GM12892 (cell line): ENCODE measurements at places on chromosomes 12 and 14.

- DNase-seq: no peak
Observed at GRCh38 chr12:6832125-6832524, 3.9 kb downstream of the P3H3 start.

DNA sequence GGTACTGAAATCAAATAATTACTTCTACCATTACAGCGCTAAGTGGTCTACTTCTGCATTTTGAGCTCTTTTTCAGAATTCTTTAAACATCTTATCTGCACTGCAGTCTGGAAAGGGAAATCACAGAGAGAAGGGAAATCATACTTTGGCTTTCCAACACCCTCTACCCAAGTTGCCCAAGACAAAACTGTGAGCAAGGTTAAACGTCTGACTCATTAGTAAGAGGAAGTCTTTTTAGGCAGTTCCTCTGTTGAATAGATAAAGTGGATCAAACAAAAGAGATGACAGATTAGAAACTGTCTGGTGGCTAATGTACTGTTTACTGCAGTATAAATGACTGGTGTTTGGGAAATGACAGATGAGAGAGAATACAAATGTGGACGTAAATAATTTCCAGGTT, 858.1 kb downstream of the NRXN3 start:
- DNase-seq: no peak

DNA sequence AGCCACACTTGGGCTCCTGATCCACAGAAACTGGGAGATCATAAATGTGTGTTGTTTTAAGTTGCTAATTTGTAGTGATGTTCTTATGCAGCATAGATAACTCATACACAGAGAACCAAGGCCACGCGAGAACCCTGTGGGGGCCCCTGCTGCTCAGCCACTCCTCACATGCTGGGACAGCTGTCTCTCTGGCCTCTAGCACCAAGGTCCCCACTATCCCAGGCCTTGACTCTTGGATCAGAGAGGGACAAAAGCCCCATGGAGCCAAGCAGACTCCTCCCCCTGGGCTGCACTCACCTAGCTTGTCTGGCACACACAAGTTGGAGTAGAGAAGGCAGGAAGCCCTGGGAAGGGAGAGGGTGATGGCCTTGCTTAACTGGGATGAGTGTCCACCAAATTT, 11.3 kb downstream of the PLD4 start:
- DNase-seq: no peak

- DNase-seq: no peak
Observed at GRCh38 chr14:30417121-30417520, 141.8 kb upstream of the G2E3 start.

- DNase-seq: no peak
Observed at GRCh38 chr14:51260225-51260624, 20.2 kb downstream of the TMX1 start.

DNA sequence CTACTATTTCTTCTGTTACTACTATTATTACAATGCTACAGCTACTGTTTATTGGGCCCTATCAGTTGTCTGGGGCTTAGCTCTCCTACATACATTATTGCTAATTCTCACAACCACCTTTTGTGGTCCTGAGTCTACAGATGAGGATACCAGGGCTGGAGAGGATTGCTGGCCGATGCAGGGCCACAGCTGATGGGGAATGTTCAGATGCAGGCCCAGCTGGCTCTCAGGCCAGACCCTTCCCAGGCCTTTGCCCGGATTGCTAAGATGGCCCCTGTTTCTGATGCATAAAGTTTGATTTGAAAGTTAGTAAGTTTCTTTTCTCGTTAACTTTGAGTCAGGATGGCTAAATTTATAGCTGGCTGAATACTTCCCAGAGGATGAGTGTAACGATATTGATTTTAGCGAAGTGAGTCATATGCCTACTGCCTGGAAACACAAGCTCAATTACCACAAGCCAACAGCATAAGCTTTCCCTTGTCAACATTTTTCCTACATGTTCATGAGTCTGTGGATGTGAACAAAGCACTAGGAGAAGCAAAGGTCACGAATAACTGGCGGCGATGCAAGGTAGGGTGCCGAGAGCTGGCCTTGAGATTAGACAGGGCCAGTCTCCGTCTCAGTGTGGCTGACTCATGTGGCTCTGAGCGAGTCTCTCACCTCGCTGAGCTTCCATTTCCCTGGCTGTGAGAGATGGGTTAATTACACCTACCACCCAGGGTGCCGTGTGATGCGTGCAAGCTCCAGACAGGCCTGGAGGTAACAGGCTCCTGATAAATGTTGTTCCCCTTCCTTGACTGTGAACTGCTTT, 111.0 kb downstream of the BEGAIN start:
- DNase-seq: no peak

GRCh38 chr12:67270622-67271021, 1.5 kb downstream of the CAND1 start:
- no peak for DNase-seq

DNA sequence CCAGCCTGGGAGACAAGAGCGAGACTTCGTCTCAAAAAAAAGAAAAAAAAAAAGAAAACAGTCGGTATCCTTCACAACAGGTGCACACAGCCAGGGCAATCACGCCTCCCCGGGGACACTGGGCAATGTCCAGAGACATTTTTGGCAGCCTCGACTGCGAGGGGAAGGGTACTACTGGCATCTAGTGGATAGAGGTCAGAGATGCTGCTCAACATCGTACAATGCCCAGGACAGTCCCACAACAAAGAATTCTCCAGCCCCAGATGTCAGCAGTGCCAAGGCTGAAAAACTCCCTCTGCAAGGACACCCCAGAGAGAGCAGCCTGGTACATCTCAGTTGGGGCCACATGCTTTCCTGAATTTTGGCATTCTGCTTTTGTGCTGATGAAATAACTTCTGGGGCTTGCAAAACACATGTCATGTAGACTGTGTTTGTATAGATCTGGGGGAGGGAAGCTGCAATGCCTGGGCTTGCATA, 21.5 kb downstream of the ALDH2 start:
- no peak for DNase-seq

- DNase-seq: no peak
Observed at GRCh38 chr12:114933428-114934160, 249.6 kb upstream of the TBX3 start.

GRCh38 chr14:69933623-69934275, 54.5 kb downstream of the SMOC1 start:
- no peak for DNase-seq

GRCh38 chr14:51321036-51321435, 81.0 kb downstream of the TMX1 start:
- DNase-seq: no peak

GRCh38 chr12:113328368-113328889, 6.5 kb downstream of the SLC8B1 start:
- DNase-seq: no peak

- no peak for DNase-seq
Observed at GRCh38 chr12:53505086-53505485, 2.2 kb downstream of the NPFF start.

DNA sequence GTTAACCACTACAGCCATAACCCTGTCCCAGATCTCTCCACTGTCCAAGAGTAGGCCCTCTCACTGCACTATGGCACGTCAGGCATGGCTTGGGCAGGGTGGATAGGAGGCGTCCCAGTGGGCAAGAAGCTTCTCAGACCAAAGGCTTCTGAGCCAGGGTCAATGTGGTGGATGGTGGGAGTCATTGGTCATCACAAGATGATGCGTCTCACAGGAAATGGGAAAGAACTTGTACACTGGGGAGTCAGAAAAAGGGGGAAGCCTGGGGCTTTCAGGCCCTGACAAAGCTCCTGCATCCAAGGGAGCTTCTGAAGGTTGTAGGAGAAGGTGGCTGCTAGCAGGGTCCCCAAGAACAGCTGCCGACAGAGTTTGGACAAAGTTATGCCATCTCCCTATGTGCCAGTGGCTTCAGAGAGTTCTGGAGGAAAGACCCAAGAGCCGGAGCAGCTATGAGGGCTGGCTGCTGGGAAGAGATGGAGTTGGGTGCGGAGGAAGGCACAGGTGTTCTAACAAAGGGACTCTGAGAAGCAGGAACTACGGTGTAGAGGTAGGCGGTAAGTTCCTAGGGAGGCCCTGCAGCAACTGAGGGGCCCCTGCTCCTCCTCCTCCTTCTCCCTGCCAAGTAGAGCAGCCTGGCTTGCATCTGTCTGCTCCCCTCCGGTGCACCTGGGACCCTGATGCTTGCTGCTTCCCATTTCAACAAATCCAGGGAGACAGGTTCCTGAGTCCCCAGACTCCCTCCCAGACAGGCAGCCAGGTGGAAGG, 81.1 kb downstream of the ARL6IP4 start:
- DNase-seq: no peak

- DNase-seq: no peak
Observed at GRCh38 chr14:55430024-55430690, 10.3 kb downstream of the TBPL2 start.

DNA sequence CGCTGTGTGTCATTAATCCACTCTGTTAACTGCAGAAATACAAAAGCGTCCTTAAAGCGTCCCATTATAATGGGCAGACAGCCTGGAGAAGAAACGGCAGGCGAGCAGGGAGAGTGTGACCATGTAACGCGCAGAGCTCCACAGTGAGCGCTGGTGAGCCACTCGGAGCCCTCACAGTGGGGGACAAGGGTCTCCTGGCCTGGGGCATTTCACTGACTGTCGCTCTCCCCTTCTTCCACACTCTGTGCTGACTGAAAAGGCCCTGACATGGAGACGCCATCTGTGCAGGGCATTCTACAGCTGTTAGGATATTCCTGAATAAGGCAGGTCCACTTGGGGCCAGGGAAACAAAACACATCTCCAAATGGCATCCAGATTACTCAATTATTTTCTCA, 24.2 kb downstream of the CCDC92 start:
- DNase-seq: no peak

GRCh38 chr14:61567838-61568571, 127.3 kb upstream of the HIF1A start:
- no peak for DNase-seq

DNA sequence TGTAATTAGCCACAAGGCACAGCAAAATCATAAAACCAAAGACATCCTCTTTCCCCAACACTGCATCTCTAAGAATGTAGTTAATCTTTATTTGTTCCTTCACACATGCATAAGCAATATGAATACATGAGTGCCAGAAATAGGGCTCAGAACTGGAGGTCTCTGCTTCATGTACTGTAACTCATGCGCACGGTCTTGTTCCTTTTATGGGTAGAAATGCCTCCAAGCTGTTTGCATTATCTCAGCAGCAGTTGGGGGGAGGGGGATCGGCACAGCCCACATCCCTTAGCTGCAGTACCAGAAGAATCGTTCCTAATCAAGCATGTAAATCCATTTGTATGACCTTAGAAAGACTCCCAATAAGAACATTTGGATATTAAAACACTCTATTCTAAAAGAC, 20.0 kb downstream of the RHOJ start:
- no peak for DNase-seq

- DNase-seq: no peak
Observed at GRCh38 chr14:69010648-69011047, 31.5 kb upstream of the ACTN1 start.

DNA sequence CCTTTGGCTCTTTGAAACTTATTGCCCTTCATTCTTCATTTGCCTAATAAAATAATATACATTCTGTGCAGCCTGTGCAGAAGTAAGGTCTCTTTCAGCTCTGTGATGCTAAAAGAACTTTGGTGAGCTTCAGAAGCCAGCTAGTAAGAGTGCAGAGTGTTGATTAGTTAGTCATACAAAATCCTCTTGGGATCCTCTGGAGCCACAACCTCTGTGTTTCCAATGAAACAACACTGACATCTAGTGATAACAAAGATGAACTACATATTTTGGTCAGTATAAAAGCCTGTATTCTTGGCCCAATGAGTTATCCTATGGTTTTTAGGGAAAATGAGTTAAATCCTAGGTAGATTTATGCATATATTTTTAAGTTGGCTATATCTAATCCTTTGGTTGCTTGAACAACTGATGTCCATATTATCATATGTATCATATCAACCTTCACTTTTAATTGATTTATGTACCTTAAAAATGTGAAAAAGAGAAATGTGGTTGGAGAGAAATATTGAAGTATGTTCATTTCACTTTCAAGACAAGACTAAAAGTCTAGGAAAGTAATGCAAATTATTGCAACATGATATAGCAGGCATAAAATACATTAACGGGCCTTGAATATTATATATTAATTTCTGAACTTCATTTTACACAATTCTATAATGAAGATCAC, 158.4 kb downstream of the KLHL28 start:
- no peak for DNase-seq

DNA sequence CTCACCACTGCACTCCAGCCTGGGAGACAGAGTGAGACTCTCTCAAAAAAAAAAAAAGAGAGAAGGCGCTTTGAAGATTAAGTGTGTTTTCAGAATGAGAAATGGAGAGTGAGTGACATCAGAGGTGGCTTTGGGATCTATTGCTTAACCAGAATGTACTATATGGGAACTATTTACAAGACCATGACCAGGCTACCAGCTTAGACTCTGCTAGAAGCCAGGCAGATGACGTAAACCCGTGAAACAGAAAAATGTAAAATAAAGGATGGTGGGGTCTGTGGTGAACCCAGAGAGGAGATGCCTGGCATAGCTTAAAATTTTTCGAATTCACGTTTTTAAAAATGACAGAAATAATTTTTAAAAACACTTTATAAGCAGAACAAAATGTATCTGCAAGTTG, 82.0 kb downstream of the IFT43 start:
- no peak for DNase-seq

DNA sequence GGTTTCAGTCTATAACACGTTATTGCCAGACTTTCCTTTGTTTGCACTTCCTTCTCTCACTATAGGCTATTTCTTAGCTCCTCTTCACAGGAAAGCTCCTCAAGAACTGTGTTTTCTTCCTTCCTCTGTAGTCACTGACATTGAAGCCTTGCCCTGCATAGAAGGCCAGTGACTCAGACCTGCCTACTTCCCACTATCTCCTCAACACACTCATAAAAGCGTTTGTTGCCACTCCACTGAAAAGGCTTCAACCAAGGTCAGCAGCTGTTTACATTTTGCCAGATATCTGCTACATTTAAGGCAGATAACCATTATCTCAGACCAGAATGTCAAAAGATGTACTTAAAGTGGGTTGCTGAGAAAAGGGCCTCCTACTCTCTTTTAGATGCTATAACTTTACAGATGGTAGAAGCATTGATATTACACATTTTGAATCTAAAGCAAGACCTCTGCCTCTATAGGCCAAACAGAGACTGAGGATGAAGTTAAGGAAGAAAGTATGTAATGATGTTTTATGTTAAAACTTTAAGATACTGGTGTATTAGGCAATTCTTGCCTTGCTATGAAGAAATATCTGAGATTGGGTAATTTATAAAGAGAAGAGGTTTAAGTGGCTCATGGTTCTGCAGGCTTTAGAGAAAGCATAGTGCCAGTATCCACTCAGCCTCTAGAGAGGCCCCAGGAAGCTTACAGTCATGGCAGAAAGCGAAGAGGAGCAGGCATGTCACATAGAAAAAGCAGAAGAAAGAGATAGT, 233.3 kb upstream of the FLRT2 start:
- no peak for DNase-seq
